ENCODE measurements at places on chromosomes 5 and 9. TPM values are rescaled to one million over a fixed set of nuclear protein-coding genes. Genes with fewer than 3 reads are reported as not detected.
A peak's percentile ranks its signal among the peaks of the same experiment; 100 is the strongest.

DNA sequence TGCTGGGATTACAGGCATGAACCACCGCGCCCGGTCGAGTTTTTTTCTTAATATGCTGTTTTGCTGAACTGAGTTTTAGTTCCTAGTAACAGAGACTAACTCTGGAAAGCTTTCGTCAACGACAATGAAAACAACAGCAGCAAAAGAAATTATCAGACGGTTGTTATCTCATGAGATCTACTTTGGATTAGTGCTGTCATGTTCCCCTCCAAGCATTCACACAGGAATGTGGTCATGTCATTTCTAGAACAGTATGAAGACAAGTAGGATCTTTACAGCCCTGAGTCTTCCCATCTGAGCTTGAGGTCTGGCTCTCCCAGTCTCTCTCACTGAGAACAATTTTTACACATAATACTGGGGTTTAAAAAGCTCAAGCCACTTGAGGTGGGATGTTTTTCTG, 4.0 kb upstream of the ANKRD33B start:
- no peak overlapping the region for H3K27ac ChIP-seq
- H3K4me3 ChIP-seq, result no peak overlapping the region
- DNase-seq, result no peak
- H3K36me3 ChIP-seq, result no peaks in the 10 kb centered on the region

Gene ARID3C
- total RNA-seq, result 0.09 TPM

- peak overlapping the region; percentile 89 for H3K4me3 ChIP-seq
- H3K27me3 ChIP-seq, result no peaks in the 10 kb centered on the region
- no peaks in the 10 kb centered on the region for H3K36me3 ChIP-seq
- no peak overlapping the region for H3K27ac ChIP-seq
- peaks cover 12% of the 10 kb centered on the region for H3K4me1 ChIP-seq
Measured at GRCh38 chr9:132671620-132672412, 1.6 kb downstream of the GTF3C4 start.

GRCh38 chr9:4465910-4466309, 24.4 kb upstream of the SLC1A1 start:
- no peak overlapping the region for H3K4me3 ChIP-seq
- no peak for DNase-seq
- no peaks in the 10 kb centered on the region for H3K36me3 ChIP-seq

Gene RFESD
- total RNA-seq, result 3.9 TPM

Gene TMOD1
- total RNA-seq, result 46.1 TPM

DNA sequence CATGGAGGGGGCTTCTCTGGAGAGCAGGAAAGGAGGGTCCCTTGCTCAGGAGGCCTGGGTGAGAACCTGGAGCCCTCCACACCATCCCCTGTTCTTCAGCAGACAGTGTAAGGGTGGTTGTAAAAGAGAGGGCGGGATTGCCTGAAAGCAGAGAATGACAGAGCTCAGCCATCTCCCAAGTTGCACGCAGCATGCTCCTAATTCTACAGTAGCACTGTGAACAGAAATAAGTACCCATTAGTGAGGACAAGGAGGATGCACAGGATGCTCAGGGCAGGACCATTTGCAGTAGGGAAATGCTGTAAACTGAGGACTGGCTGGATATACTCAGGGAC, 8.4 kb downstream of the CCDC69 start:
- peaks cover 18% of the 10 kb centered on the region for H3K4me1 ChIP-seq
- peaks cover 7% of the 10 kb centered on the region for H3K36me3 ChIP-seq
- H3K27ac ChIP-seq, result no peak overlapping the region
- H3K4me3 ChIP-seq, result no peak overlapping the region
- DNase-seq, result no peak
- no peaks in the 10 kb centered on the region for H3K27me3 ChIP-seq
